ENCODE measurements at places on chromosomes 6 and 20.
A peak's percentile ranks its signal among the peaks of the same experiment; 100 is the strongest.

GRCh38 chr6:109853426-109853825 lies 124.7 kb upstream of the GPR6 start:
- DNase-seq = no peak

GRCh38 chr6:89353702-89354392 lies 1.3 kb upstream of the UBE2J1 start:
- peak; percentile 11 for DNase-seq

- no peak for DNase-seq
These were observed 115.2 kb upstream of the NRN1 start for GRCh38 chr6:6121943-6122342.

- DNase-seq = no peak
These were observed 79.9 kb downstream of the TOX2 start for GRCh38 chr20:43994486-43995100.

- DNase-seq = no peak
These were observed 49.2 kb downstream of the BLOC1S5 start for GRCh38 chr6:8014947-8015346.

Data from DMS79 treated with DMSO at 0.1 percent for 48 hours (cell line).